ENCODE measurements at places on chromosomes 6 and 20.

DNA sequence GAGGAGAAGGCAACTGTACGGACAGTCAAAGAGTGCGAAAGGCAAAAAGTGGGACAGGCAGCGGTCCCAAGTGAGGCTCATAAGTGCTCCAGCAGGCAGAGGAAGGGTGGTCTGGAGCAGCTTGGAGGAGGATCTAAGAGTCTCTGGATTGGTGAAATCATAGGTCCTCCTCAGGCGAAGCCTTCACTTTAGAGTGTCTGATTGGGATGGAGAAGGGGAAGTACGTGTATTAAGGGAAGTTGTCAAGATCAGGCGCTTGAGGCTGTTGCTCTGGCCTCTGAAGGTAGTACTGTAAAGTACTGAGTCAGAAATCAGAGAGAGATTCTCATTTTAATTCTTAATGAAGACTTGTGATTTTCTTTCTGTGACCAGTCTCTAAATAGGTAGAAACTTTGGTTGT is 185.6 kb downstream of the KIF16B start:
- DNase-seq, result no peak

DNA sequence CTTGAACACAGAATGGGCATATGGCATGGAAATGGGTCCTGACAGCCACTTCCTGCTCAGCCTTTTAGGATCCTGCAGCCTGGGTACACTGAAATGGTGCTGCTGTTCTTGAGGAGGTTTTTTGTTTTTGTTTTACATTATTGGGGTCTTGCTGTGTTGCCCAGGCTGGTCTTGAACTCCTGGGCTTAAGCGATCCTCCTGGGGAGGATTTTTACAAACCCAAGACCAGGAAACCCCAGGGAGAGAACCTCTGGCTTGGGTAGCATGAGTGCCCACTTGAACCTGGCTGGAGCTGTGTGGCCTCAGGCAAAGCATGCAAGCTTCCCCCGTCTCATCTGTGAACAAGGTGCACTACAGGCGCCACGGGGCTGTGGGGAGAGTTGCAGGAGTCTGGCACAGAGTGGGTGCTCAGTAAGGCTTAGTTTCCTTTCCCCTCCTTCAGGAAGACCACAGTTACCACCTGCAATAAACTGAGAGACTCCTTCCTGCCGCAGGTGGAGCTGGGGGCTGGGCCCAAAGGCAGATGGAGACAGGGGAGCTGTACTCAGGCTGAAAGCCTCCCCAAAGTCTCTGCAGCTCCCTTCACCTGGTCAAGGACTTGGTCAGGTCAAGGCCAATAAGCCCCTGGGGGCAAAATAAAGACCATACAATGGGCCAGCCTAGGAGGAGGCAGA is 1.8 kb downstream of the SLA2 start:
- no peak for DNase-seq

DNA sequence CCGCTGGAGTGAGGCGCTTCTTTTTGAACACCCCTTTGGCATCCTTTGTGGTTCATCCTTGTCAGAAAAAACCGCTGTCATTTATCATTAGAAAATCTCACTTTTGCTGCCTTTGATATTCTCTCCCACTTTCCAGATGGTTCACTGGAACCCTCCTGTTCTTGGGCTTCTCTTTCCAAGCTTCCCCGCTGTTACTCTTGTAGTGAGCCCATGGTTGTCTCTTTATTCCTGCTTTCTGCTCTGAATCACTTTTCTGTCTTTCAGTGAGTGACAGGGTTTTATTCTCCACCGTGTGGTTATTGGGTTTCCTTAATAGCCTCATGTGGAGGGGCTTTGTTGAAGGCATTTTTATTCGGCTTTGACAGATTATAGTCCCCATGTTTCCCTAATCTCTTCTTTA is 117.0 kb downstream of the FARS2 start:
- DNase-seq, result no peak

DNA sequence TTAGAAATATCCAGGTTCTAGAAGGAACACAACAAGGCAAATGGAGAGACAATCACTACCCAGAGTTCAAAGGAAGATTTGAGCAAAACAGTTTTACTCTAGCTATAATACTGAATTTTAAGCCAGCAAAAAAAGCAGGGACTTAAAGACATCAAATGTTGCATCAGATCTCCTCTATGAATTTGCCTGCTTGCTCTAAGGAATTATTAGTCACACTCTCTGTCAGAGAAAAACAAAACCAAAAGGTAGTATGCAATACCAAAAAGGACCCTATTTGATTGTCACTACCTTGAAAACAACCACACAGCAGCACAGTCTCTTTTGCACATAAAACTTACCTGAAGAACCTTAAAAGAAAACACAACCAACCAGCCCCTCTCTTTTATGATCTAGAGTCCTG is 46.3 kb downstream of the BTBD9 start:
- no peak for DNase-seq

Data from left renal pelvis (tissue), 4 donors.